ENCODE measurements at places on chromosomes 2 and 18.

- no peak for DNase-seq
These were observed 48.1 kb downstream of the ID2 start for GRCh38 chr2:8729939-8730338.

GRCh38 chr2:121670181-121670580, 20.9 kb upstream of the CLASP1 start:
- DNase-seq: no peak

- DNase-seq: no peak
These were observed 209.9 kb downstream of the TNS1 start for GRCh38 chr2:217792626-217793527.

- DNase-seq: no peak
These were observed 257.2 kb downstream of the SRBD1 start for GRCh38 chr2:45353879-45354278.

GRCh38 chr2:69934614-69934908, 19.7 kb downstream of the MXD1 start:
- DNase-seq: no peak

GRCh38 chr2:239919774-239920692, 105.1 kb downstream of the NDUFA10 start:
- DNase-seq: no peak

GRCh38 chr18:4125224-4125623, 329.9 kb downstream of the DLGAP1 start:
- DNase-seq: no peak

DNA sequence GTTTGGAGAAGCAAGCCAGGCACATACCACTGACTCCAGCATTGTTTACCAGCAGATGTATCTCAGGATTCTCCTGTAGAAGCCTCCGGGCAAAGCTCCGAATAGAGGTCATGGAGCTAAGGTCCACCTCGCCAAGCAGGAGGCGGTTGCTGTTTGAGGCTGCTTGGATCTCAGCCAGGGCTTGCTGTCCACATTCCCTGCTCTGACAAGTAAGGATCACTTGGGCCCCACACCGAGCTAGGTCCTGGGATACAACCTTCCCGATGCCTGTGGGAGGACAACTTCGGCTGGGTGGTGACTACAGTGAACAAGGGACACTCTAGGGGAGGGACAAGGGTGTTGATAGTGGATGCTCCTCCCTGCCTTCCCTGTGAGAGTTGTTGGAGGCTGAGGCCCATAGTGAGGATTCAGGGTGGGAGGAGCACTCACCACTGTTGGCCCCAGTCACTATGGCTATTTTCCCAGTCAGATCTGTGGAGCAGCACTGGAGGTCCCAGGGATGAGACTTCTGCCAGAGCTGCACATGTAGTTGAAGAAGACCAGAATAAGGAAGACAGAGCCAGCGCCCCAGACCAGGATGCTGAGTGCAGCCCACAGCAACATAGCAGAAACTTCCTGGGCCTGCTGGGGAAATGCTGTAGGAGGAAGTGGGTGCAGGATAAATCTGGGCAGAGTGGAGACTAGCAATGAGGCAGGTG, 8.3 kb downstream of the C2orf81 start:
- DNase-seq: no peak

GRCh38 chr2:159009940-159010339, 41.5 kb downstream of the TANC1 start:
- DNase-seq: no peak

- no peak for DNase-seq
These were observed 517.0 kb upstream of the SOX11 start for GRCh38 chr2:5175231-5175630.

DNA sequence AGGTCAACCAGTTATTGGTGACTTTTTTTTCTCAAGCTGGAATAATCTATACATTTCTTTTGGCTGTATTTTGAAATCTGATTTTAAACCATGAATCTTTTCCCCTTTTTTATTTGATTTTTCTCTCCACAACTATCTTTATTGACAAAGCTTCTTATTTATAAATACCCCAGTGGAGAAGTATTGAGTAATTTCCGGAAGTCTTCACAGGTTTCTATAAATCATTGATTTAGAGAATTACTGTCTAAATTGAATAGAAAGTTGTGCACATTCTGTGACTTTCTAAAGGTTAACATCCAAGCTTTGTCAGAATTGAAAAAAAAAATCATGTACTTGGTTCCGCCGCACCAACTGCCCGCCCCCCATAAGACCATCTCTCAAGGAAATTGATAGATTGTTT, 39.8 kb downstream of the XRCC5 start:
- DNase-seq: no peak

DNA sequence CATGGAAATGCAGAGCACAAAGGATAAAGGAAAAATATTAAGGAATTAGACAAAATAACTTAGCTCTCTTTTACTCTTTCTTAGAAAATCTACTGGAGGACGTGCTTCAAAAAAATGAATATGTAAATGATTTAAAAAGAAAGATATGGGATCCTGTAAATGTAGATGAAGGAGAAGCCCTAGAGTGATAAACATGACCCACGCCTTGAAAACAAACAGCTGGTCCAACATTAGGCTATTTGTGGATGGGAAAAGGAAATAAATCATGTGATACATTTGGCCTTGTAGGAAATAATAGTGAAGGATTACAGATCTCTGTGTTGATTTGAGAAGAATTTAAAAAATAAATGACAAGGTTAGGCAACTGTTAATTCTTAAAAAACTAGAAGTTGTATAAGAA, 492.1 kb upstream of the SLC39A10 start:
- DNase-seq: no peak

- no peak for DNase-seq
These were observed 51.6 kb downstream of the APOB start for GRCh38 chr2:20992201-20992711.

GRCh38 chr2:112973156-112973555, 4.7 kb upstream of the IL36G start:
- no peak for DNase-seq

DNA sequence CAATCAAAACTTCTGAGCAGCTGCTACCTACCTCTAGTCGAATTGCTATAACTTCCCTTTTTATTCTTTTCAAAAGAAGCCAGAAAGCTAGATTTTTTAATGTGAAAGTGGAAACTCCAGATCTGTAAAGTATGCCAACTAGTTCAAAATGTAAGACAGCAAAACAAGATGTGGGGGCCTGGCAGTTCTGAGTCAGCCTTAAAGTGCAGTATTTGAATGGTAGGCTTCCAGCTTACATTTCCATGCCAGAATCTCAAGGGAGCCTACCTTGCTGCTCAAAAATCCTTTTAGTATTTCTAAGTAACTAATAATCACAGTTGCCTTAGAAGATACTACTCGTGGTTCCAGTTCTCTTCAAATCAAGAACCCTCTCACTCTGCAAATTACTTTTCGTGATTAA, 1288.7 kb downstream of the LRP1B start:
- DNase-seq: no peak

DNA sequence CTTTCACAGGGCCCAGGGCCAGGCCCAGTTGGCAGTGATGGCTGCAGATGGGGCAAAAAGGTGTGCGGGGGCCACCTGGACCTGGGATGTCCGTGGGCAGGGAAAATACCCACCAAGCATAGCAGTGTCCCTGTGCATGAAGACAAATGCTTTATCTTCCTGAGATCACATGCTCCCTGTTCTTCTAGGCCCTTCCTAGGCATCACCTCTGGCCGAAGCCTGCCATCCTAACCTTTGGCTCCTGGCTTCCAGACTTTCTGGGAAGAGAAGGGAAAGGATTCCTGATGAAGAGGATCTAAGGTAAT, 105.0 kb upstream of the SMAD2 start:
- DNase-seq: no peak

GRCh38 chr2:119179202-119179601, 20.7 kb upstream of the C1QL2 start:
- DNase-seq: no peak

DNA sequence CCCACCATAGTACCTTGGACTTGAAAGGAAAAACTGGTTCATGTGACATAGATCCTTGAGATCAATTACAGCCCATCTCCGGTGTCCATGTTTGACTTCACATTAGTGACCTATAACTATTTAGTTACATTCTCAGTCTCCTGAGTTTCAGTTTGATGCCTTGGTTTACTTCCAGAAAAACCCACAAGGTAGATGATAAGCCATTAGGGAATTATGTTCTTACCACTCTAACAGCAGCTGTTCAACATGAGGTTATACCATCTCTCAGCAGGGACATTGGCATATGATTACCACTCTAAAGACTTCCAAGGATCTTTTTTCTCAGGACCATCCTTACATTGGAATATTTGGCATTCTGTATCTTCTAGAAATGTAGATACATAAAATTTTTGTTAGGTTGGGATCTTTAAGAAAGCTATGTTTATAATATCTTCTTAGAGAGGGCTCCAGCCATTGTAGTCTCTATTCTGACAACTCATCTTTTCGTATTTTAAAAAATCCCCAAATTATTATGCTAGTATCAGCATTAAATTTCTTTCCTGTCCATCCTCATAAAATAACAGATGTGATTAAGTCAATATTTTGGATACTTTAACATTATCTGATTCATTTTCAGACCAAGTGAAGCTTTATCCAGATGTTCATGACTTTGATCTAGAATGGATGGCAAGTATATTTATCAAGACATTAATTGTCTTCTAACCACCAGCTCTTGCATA, 258.9 kb downstream of the RDH14 start:
- no peak for DNase-seq

GRCh38 chr2:101710471-101711318, 13.2 kb downstream of the MAP4K4 start:
- no peak for DNase-seq

DNA sequence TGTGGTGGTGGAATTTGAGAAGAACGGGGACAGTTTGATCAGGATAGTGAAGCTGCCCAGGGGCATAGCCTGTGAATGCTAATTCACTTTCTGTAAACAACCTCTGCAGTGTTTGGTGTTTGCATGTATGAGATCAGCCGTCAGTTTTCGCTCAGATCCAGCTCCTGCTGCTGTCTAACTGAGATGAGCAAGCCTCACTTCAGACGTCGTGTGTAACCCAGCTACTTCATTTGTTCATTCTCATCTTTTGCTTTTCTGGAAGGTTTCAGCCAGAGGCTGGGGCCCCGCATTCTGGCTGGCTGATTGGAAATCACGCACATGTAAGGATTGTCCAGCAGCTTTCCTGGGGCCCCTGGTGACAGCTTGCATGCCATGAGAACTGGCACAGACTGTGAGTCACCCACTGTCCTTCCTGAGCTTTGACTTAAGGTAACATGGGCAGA, 48.9 kb downstream of the LDLRAD4 start:
- no peak for DNase-seq

GRCh38 chr2:96097951-96098823, 18.2 kb downstream of the ADRA2B start:
- no peak for DNase-seq

- no peak for DNase-seq
These were observed 211.3 kb downstream of the LOXHD1 start for GRCh38 chr18:46445522-46446313.

DNA sequence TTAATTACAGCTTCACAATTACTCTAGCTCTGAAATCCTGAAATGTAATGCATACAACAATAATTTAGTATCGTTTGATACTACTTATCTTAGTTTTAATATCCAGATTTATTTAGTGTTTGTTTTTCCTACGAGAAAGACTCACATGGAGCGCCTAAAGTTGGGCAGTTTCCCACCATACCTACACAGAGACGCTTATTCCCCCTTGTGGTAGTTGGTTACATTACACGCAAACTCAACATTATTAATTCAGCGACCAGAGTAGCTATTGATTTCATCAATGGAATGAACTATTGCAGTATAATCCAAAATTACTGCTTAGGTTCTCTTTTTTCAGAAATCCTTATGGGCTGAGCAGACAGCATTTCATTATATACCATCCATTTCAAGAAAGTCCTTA, 164.0 kb upstream of the REG3G start:
- no peak for DNase-seq
